Mesenteric fat pad (tissue), 1 donor: ENCODE measurements at places on chromosomes 16 and 17. TPM values are rescaled to one million over a fixed set of nuclear protein-coding genes. Genes with fewer than 3 reads are reported as not detected.

Gene CLN3
- total RNA-seq, result 25.2 TPM

Gene PRR15L
- total RNA-seq, result not detected

Gene CLDN9
- total RNA-seq, result not detected

Gene KRT40
- total RNA-seq, result not detected

Gene KRTAP4-6
- not detected for total RNA-seq

Gene MMP28
- 51.7 TPM for total RNA-seq

DNA sequence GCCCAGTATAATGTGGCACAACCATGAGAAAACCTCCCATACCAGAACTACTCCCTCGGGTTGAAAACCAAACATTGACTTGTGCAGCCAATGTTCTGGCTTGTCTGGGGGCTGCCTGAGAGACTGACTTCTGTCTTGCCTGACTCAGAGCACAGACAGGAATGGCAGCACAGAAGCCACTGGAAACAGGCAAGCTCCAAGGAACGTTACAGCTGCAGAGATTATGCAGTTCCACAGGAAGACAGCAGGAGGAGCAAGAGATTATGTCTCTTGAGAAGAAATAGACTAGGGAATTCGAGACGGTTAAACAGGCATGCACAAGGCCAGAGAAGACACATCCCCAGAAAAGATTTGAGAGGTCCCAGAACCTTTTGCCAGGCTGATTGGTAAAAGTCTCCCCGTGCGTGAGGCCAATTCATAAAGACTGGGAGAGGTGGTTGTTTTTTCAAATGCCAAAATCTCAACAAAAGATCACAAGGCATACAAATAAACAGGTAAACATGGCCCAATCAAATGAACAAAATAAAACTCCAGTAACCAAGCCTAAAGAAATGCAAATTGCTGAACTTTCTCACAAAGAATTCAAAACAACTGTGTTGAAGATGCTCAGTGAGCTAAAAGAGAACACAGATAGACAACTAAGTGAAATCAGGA, 90.6 kb upstream of the CDH5 start:
- no peak for DNase-seq

- DNase-seq, result no peak
Observed at GRCh38 chr16:30147843-30148510, 25.0 kb upstream of the MAPK3 start.

DNA sequence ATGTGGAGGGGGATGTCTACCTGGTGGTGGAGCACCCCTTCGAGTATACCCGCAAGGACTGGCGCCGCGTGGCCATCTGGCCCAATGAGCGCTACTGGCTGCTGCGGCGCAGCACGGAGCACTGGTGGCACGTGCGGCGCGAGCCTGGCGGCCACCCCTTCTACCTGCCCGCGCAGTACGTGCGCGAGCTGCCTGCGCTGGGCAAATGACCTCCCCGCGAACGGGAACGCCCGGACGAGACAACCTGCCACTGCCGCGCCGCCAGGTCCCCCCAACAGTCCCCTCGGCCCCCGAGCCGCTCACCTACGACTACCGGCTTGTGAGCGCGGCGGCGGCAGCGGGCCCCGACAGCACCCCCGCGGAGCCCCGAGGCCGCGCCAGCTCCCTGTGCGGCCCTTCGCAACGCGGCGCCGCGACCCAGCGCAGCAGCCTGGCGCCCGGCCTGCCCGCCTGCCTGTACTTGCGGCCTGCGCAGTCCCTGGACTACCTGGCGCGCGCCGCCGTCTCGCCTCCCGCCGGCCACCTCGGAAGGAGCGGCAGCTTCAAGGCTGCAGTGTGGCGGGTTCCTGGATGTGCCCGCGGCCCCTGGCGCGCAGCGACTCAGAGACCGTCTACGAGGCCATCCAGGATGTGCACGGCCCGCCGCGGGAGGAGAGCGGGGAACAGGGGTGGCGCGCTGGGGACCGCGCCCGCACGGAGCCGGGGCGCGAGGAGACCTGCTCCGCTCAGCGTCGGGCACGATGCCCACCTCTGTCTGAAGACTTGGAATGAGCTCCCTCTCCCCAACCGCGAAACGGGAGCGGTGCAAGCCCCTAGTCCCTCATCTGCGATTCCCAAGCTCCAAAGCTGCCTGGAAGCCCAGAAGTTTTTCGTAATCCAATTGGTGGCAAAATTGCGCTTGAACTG, 48.7 kb upstream of the AMZ2 start:
- no peak for DNase-seq

DNA sequence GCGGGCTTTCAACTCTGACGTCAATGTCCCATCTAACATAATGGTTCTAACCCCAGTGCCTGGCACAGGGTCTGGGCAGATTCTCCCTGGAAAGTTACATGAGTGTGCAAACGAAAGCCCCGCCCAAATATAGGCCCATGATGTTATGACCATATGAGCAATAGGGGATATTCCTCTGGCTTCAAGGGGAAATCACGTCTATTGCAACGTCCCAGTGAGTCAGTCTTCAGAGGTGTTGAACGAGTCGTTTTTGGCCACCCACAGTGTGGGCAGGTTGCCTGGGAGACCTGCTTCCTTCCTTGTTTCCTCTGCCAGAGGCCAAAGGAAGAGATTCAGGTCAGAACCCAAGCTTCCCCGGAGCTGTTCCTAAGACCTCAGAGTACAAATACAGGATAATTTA, 30.3 kb downstream of the PIK3R5 start:
- DNase-seq, result no peak

- no peak for DNase-seq
Observed at GRCh38 chr17:53837131-53837530, 14.4 kb downstream of the KIF2B start.

DNA sequence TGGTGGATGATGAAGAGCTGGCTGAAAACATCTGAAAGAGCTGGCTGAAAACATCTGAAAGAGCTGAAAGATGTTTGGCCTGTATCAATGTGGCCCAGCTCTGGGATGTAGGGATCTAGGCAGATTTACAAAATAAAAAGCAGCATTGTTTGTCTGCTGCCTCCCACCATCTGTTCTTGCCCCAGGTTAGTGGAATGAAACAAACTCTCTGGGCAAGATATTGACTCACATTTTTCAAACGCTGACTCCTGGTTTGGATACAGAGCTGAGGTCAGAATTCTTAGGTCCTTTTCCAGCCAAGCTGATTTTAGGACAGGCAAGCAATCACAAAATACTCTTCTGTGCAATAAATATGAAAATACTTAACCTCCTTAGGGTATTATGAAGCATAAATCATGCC, 139.0 kb downstream of the STX8 start:
- no peak for DNase-seq

DNA sequence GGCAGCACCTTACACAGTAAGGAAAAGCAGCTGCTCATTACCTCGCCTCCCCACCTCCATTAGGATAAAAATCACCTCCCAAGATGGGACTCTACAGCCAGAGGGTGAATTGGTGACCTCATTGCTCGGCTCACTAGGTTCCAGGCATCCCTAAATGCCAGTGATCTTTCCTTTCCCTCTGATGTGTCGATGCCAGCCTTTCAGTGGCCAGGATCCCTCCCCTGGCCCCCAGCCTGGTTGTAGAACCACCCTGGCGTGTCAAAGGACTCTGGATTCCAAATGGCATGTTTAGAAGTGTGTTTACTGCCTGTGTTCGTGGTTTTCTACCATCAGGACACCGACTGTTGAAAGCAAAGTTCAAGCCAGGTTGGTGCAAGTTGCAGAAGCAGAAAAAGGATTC, 72.1 kb upstream of the LYRM9 start:
- no peak for DNase-seq

GRCh38 chr16:397736-398332, 835 bp downstream of the NME4 start:
- no peak for DNase-seq

- no peak for DNase-seq
Observed at GRCh38 chr16:55265926-55266325, 58.1 kb upstream of the IRX6 start.

DNA sequence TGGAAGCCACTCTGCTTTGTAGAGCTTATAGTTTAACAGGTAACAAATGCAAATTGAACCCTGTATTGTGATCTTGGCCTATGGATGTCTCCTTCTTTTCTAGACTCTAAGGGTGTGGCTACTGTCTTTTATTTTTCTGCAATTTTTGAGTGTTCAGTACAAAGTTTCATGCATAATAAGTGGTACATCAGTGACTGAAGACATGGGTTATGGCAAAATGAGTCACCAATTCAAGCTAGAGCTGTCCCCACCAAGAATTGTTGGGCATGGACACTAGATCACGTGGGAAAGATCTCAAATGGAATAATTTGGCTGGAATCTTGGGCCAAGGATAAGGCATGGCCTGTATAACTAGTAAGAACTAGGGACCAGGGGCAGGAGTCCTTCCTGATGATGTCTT, 228.4 kb upstream of the N4BP1 start:
- no peak for DNase-seq

GRCh38 chr16:30350134-30350871, 4.8 kb downstream of the CD2BP2 start:
- no peak for DNase-seq

GRCh38 chr17:82964851-82965341, 114.5 kb upstream of the METRNL start:
- DNase-seq, result peak; percentile 60

- no peak for DNase-seq
Observed at GRCh38 chr16:68356249-68356918, 45.6 kb downstream of the PRMT7 start.
